ENCODE measurements at places on chromosomes 6 and 20.

DNA sequence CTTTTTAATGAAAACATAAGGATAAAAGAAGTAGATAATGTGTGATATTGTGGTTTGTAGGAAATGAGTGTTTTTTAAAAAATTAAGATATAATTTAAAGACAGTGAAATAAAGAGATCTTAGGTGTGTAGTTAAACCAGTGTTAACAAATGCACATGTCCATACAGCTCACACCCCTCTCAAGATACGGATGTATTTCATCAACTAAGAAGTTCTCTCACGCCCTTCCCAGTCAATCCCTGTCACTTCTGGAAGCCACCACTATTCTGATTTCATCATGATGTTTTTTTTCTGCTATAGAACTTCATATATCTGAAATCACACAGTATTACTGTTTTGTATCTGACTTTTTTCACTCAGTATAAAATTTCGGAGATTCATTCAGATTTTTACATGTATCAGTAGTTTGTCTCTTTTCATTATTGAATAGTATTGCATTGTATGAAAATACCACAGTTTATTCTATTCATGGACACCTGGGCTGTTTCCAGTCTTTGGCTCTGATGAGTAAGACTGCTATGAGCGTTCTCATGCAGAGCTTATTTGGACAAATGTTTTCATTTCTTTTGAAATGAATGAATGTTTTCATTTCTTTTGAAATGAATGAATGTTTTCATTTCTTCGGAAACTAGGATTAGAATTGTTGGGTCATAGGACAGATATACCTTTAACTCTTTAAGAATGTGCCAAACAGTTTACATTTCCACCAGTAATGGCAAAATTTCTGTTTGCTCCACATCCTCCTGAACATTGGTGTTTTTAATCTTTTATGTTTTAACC, 49.7 kb upstream of the ELOVL5 start:
- DNase-seq, result no peak

DNA sequence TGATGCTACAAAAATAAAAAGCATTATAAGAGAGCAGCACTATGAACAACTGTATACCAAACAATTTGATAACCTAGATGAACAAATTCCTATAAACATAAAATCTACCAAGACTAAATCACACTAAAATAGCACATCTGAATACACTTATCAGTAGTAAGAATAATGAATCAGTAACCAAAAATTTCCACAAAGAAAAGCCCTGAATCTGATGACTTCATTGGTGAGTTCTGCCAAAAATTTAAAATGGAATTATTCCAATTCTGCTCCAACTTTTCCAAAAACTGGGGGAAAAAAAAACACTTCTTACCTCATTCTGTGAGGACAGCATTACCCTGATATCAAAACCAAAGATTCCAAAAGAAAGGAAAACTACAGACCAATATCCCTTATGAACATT, 206.2 kb downstream of the WDR27 start:
- no peak for DNase-seq

DNA sequence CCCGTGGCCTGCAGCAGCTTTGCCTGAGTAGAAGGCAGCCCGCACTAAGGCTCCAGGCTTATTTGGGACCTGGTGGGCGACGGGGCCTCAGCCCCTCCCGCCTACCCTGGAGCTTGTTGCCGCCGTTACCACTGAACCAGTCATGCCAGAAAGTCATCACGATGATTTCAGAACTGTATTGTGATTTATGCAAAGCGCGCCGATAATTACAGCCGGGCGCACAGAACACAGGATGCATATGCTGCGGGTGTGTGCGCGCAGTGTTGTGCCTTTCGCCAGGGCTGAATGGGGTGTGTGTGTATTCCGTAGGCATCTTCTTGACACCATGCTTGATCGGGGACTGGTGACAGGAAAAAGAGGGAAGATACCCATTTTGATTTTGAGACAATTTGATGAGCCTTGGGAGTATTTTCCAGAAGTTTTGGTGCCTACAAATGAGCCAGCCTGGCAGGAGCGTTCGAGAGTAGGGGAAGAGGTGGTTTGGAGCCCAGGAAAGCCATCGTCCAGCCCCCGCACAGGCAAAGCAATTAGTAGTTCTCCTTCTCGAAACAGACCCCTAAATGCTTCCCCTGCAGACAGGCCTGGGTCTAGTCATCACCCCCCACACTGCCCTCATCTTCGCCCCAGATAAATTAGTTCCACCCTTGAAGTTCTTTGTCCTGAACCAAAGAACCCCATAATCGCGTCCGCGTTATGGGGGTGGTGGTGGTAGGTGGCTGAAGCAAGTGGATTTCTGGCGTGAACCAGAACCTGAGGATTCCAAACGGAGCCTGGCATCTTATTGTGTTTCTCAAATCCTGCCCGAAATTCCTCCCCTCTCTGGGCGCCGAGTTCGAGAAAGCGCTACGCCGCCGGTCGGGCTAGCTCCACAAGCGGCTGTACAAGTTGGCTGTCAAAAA, 1.9 kb upstream of the NR2E1 start:
- no peak for DNase-seq

GRCh38 chr20:47220161-47220582, 136.3 kb downstream of the ZMYND8 start:
- DNase-seq, result peak; percentile 25

GRCh38 chr6:166259296-166259977, 48.8 kb downstream of the PRR18 start:
- DNase-seq, result peak; percentile 31

DNA sequence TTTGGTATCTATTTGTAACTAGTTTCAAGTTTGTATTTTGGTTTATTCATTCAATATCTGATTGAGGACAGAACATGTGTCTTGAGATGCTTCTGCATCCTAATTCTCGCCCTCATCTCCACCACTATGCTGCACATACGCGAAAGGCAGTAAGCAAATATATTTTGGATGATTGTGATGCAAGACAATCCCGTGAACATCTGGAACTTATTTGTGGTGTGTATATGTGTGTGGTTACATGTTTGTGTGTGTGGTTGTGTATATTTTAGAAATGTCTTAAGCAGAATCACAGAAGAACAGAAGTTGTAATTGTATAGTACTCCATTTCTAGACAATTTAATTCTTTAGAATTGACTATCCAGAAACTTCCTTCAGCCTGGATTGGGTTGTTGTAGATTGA, 35.1 kb upstream of the RNF144B start:
- no peak for DNase-seq

DNA sequence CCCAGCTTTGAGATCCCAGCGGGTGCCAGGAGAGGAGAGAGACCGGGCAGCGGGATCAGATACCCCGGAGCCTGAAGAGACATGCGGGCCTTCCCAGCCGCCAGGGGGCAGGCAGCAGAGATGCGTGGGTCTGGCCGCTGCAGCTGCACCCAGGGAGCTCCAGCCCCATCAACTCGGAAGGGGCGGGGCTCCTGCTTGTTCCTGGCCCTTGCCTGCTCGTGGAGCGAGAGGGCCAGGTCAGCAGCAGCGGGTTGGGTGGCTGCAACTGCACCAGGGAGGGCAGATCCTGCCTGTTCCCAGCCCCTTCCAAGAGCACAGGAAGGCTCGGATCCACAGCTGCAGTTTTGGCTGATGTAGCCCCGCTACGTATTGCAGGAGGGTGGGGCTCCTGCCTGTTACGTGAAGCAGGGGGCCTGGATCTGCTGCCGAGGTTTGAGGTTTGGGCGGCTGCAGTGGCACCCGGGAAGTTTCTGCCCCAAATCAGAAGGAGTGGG, 532.8 kb downstream of the RFPL4B start:
- DNase-seq, result no peak

GRCh38 chr6:130982941-130983456, 80.0 kb downstream of the EPB41L2 start:
- DNase-seq, result no peak

DNA sequence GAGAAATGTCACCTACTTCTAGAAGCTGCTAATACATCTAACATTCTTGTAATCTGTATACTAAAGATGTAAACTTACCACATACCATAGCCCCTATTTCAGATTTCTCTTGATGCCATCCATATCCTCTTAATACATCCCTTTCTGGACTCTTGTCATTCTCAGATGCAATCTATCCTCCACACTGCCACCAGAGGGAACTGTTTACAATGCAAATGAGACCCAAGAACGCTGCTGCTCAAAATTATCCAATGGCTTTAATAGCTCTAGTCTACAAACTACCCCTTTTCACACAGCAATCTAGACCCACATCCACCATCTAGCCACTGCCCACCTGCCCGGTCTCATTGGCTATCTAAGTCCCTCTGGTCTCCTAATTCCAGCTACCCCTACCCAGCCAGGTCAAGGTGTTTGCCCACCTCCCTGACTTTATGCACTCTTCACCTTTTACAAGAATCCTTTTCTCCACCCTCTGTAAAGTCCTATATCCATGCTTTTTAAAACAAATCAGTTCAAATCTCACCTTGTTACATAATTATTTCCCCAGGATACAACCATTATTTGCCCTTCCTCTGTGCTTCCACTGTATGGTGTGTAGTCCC, 14.8 kb downstream of the FAXC start:
- DNase-seq, result peak; percentile 62

DNA sequence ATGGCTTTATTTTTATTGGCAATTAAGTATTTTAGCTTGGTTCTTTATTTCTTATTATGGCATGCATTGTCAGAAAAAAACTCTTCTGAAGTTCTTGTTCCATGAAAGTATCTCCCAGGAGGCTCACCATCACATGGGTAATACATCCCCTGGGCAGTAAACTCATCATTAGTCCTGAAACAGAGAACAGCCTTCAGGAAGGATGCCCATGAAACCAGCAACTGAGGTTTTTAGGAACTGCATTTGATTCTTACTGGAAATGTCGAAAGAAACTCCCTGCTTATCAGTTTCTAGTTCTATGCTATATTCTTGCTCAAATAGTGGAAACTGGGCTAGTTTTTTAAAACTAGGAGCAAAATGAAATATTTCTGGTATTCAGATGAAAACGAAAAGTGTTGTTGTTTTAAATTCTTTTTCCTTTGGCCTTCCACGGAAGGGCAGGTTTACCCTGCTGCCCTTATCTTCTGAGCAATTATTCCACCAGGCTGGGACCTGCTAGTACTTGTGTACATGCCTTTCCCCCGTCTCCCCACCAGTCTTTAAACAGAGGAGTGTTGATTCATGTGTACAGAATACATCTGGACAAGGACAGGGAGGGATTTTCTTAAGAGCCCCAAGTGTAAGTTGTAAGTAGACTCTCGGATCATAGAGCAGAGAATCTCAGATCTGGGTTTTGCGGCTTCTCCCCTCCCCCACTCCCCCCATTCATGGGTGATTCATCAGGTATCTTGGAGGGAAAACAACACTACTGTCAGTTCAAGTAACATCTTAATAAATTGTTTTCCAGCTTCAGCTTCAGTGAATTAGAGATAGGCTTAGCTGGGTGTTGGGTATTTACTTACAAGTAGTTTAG, 81.5 kb downstream of the RTN4IP1 start:
- DNase-seq, result no peak
